Nucleus accumbens (tissue), 56 donors: ENCODE measurements at places on chromosomes 12 and 14.

GRCh38 chr14:100807979-100808734 is 17.8 kb upstream of the MEG3 start:
- no peak for DNase-seq

DNA sequence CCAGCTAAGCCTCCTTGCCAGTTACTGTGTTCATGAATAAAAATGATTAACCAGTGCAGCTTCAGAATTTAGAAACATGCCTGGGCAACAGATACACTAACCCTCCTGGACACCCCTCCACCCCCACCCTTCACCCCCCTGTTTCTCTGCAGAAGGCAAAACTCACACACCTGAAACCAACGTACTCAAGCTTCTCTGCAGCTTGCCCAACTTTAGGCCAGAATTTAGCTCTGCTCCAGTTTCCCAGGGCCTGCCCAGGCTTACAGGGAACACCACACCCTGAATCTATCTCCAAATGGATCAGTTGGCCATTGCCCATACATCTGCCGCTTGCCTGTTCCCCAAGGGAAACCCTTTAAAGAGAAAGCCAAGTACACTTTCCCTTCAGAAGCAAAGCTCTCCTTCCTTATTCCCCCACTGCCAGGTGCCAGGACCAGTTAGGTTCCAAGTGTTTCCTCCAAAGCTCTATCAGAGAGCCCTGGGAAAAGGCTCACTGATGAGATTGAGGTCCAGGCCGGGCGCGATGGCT is 1.8 kb upstream of the SPPL3 start:
- DNase-seq = no peak

DNA sequence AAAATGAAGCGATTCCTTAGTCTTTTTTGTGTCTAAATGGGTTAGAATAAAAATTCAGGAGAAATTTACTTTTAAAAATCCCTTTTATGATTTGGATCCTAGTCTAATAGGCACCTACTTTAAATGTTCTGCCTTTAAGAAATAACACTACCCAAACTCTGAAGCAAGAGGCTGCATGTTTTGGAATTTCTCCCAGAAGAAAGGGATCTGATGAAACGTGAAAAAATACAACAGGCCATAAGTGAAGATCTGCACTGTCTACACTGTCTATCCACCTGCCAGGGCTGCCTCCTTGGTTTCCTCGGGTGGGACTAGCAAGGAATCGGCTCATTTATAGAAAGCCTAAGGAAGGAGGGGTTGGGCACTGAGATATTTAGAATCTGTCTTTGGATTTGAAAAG is 22.1 kb downstream of the ACVR1B start:
- DNase-seq = no peak

GRCh38 chr12:85405781-85406522 is 125.9 kb downstream of the ALX1 start:
- no peak for DNase-seq

DNA sequence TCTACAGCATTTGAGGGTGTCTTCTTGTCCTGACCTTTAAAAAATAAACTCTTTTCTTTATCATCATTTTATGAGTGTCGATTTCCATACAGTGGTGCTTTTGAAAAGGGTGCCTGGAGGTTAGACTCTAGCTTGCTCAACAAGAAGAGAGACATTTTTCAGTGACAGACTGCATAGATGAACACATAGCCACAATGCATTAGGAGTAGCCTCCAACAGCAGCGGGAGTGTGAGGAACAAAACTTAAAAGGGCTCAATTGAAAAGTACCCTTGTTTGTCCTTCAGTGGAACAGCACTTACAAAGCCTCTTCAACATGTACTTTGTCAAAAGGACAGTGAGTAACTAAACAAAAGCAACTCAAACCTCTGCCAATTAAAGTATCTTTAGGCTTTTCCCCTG is 119.3 kb downstream of the SOX5 start:
- DNase-seq = no peak

- no peak for DNase-seq
Observed at GRCh38 chr14:104586832-104587620, 7.5 kb downstream of the C14orf180 start.

DNA sequence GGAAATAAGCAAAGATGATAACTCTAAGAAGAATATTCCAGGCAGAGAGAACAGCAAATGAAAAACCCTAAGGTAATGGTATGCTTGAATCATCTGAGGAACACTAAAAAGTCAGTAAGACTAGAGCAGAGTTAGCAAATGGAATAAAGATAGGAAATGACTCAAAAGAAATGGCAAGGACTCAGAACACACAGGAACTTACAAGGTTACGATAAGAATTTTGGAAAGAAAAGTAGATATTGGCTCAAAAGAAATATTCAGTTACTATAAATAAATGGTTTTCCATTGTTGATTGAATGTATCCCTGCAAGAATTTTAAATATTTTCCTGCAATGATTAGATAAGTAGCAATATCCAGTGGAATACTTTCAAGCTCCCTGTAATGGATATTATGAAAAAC is 705.8 kb downstream of the C12orf50 start:
- DNase-seq = no peak

GRCh38 chr14:61285364-61285763 is 4.2 kb upstream of the TMEM30B start:
- DNase-seq = no peak

GRCh38 chr14:95855606-95856005 is 21.0 kb upstream of the TUNAR start:
- DNase-seq = no peak

DNA sequence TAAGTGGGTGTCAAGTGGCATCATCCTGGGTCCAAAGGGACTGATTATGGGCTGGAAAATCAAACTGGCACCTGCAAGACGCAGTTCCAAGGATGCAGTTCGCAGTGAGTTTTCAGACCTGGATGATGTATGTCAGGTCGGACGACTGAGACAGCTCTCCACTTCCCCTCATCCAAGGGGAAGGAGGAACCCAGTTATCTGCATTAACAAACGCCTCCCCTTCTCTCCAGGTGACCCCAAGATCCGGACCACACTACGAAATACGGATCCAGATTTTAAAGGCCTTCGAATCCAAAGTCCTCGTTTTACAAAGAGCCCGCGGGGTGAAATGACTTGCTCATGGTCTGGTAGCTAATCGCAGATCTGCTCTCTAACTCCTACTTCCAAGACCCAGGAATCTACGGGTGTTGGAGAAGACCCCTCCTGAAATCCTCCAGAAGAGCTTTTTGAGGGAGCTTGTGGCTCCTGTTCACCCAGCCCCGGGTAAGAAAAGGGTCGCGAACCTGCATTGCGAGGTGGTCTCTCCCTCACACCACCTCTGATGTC is 460 bp upstream of the SYNE2 start:
- DNase-seq = no peak

- DNase-seq = no peak
Observed at GRCh38 chr14:58667900-58668299, 30.1 kb downstream of the DACT1 start.

DNA sequence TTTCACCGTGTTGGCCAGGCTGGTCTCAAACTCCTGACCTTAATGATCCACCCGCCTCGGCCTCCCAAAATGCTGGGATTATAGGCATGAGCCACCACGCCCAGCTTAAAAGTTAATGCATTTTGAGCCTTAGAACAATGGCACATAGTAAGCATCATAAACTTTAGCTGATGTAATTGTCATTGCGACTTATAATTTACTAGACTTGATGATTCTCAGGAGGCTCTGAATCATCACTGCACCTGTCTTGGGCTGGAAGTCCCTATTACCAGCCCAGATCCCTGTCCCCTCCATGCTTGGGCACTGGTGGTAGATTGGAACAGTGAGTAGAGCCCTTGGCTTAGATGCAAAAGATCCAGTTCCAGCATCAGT is 26.1 kb downstream of the KMT5A start:
- no peak for DNase-seq

- no peak for DNase-seq
Observed at GRCh38 chr12:121214855-121215745, 5.2 kb downstream of the P2RX4 start.

DNA sequence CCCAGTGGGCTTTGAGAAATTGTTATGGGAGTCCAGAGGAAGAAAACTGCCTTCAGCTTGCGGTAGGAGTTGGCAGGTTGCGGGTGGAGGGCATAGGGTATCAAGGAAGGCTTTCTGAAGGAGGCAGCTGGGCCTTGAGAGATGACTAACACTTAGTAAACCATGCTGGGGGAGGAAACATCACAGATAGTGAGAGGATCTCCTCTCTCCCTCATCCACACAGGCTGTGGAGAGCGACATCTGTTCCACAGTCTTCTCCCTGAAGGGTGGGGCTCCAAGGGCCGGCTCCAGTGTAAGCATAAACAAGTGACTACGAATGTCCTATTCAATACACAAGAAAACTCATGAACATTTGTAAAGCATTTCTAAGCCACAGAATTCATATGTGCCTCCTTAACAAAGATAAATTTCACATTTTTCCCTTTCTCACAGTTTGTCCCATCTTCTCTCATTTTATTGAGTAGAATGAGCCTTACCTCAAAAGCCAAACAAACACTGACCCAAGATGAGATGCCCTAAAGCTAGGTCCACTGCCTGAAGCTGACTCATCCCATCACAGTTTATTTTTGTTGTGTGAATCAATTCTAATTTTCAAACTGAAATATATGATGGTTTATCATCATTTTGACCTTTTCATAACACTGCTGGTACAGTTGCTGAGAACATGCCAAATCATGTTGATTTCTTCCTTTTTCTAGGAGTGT is 227.9 kb downstream of the SLC25A21 start:
- no peak for DNase-seq

DNA sequence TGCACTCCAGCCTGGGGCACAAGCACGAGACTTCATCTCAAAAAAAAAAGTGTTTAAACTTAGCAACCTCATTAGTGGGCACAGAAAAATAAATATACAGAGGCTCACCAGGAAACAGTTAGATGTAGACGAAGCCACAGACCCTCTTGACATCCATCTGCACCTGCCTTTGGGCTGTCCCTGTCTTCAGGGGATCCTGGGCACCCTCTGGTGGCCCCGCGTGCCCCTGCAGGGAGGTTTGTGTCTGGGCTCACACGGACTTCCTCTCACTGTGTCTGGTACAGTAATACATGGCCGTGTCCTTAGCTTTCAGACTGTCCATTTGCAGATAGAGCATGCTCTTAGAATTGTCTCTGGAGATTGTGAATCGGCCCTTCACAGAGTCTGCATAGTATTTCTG is 916.5 kb downstream of the TMEM121 start:
- DNase-seq = no peak

- peak; percentile 60 for DNase-seq
Observed at GRCh38 chr12:96398424-96399119, 1.7 kb downstream of the CDK17 start.

DNA sequence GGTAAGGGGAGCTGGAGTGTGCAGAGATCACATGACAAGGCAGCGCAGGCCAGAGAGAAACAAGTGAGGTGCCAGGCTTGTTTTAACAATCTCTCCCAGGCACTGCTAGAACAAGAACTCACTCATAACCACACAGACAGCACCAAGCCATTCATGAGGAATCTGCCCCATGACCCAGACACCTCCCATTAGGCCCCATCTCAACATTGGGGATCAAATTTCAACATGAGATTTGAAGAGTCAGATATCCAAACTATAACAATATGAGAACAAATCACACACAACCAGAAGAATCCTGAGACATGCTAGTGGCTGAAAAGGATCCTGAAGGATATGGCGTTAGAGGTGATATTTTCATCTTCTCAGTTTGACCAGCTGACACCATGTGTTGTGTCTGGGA is 21.9 kb downstream of the OR6J1 start:
- no peak for DNase-seq

DNA sequence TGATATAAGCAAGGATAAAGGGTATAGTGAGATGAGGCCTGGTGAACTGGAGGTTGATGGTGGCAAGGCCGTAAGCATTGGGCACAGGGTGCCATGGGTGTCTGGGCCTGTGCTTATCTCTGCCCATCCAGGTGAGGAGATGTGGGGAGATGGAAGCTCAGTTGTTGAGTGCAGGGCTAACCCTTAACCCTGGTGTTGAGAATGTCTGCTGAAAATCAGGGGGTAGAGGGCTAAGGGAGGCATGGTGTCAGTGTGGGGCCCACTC is 86.1 kb downstream of the SYNE2 start:
- no peak for DNase-seq

- no peak for DNase-seq
Observed at GRCh38 chr14:65131301-65131701, 29.0 kb upstream of the MAX start.

GRCh38 chr14:102279688-102280348 is 25.1 kb downstream of the MOK start:
- DNase-seq = no peak

- no peak for DNase-seq
Observed at GRCh38 chr12:22662356-22662755, 37.4 kb downstream of the ETNK1 start.

DNA sequence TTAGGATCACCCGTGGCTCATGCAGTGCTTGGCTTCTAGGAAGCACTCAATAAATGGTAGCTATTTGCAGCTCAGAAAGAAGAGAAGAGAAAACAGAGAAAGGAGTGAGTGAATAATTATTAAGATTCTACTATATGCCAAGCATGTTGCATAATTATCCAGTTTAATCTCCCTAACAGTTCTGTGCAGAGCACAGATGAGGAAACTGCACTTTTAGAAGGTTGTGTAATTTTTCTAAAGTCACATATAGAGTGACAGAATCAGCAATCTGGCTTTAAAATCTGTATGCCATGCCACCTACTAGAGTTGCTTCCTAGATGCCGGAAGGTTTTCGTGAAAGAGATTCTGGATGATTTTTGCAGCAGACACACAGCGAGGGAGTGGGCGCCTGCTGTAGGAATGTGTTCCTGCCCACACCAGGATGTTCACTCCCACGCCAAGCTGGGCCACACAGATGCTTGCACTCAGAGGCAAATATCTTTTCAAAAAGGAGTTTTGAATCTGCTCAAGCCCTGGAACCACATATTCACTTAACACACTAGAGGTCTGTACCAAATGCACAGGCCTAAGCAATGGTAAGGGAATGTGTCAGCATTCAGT is 50.2 kb upstream of the SMCO2 start:
- DNase-seq = no peak

DNA sequence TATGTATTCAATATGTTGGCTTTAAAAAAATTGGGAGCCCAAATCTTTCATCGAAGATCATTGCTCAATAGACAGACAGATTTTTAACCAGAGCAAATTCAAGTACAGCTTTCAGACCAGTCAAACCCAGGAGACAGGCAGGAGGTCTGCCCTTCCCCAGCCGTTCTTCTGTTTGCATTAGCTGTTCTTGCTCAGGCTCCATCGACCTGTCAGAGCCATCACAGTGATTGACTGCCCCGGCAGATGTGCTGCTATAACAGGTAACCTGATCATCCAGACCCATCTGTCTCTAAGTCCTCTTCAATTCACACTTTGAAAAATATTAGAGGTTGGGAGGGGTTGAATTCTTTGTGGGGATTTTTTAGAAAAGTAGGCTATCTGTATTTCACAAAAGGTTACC is 453.5 kb downstream of the FOXG1 start:
- no peak for DNase-seq

GRCh38 chr12:107571492-107571891 is 114.1 kb upstream of the PWP1 start:
- no peak for DNase-seq
